ENCODE measurements at places on chromosomes 5 and 9.

GRCh38 chr5:161548487-161549094, 2.1 kb upstream of the GABRB2 start:
- no peak for DNase-seq

DNA sequence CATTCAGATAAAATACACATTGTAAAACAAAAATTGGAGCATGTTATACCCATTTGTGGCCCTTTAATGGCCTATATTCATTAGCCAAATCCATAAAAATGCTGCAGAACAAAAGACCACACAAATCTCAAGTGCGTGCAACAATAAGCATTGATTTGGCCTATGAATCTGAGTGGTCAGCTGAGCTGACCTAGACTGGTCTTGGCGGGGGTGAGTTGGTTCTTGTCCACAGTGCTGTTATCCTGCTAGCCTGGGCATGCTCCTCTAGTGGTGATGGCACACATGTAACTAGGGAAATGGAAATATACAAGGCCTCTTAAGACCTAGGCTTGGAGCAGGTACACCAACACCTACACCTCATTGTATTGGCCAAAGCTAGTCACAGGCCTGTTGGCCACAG, 122.2 kb upstream of the TBCA start:
- no peak for DNase-seq

DNA sequence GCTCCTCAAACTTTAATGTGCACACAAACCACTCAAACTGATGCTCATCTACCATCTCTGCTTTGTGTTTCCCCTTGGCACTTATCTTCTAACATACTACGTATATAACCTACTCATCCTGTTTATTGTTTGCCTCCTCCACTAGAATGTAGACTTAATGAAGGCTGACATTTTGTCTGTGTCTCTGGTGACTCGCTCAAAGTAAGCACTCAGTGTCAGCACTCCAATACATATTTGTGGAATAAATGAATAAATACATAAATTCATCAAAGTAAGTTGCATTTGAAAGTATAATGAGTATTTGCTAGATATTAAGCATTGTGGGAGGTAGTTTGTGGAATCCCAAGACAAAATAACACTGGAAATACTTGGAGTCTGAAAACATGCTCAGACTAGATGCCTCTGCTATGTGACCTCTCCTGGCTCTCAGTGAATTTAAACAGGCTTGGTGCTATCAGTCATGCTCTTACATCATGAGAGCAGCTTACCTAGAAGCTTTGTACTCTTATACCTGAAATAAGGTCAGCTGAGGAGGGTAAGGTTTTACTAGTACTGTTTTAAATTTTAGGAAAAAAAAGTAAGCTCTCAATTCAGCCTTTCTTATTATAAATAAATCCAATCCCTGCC, 37.0 kb upstream of the RANBP6 start:
- DNase-seq, result no peak

DNA sequence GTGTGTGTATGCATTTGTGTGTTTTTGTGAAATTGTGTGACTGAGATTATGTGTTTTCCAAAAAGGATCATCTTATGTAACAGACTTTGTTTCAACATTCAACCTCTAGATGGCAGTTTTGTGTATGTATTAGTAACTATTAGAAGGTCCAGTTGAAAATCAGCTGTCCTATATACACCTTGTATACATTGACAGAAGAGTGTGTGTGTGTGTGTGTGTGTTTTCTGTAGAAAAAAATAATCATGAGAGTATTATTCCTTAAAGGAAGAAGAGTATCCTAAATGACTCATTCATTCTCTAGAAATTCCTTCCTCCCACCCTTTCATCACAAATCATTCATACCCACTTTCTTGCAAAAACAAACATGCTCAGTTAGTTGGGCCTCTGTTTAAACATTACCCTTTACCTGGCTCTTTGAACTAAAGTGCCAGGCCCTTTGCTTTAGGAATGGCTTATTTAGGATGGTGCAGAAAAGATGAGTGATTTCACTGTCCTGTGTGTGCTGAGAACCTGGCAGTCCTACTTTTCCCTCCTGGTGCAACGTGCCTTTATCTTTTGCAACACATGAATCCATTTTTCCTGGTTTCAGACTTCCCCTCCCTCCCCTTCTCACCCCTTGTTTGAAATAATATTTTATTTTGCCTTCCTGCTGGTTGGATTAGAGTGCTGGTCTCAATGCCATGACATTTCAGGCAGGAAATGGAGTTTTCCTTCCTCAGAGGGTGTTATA, 152.2 kb downstream of the ARHGAP26 start:
- no peak for DNase-seq

- peak; percentile 20 for DNase-seq
Measured at GRCh38 chr9:23826120-23826629, at the start of gene ELAVL2. Gene ELAVL2 (minus strand): TSS chr9:23826240. CDS start chr9:23762234, 64,006 bp downstream.

All from activated T-helper 9 cell treated with anti-CD3 and anti-CD28 coated beads, Interleukin-2, amount 50 U/mL, for 16 hours (primary cell).